NB4 (cell line): ENCODE measurements at places on chromosomes 4 and X.

GRCh38 chrX:148878371-148878770 is 378.0 kb downstream of the AFF2 start:
- no peak for DNase-seq

DNA sequence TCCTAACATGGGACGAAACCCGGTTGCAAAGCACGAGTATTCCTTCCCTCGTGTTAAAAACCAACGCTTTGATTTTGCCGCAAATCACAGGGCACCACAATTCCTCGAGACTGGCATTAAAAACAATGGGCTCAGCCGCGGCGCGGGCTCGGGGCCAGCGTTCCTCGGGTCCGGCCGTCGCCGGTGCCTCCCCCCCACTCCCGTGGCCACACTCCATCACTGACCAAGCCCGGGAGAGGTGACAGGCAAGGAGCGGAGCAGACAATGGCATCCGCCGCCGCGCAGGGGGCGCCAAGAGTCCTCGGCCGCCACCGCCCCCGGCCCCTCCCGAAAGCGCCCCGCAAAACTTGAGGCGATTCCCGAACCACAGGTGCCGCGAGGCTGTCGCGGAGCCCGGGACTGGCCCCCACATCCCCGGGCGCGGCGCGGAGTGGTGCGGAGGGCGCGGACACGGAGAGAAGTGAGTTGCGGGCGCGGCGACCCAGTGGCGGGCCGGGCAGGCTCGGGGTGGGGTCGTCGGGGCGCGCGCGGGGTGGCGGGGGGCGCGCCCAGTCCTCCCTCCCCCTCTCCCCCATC is 445 bp downstream of the AP1S2 start:
- DNase-seq, result peak; percentile 49

DNA sequence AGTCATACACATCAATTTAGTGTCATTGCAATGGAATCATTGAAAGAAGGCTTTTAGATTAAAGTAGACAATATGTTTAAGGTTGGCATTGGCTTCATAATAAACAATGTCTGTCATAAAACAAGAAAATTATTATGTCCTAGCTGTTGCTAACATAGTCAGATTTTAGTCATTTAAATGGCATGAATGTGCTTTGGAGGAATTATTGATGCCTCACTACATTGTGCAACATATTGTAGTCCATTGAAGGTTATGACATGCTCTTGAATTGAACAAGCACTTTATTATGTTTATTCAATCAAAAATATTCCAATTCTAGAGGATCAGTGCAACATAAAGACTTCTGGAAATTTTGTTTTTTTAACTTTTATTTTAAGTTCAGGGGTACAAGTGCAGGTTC is 489.8 kb upstream of the AMOT start:
- DNase-seq, result no peak

DNA sequence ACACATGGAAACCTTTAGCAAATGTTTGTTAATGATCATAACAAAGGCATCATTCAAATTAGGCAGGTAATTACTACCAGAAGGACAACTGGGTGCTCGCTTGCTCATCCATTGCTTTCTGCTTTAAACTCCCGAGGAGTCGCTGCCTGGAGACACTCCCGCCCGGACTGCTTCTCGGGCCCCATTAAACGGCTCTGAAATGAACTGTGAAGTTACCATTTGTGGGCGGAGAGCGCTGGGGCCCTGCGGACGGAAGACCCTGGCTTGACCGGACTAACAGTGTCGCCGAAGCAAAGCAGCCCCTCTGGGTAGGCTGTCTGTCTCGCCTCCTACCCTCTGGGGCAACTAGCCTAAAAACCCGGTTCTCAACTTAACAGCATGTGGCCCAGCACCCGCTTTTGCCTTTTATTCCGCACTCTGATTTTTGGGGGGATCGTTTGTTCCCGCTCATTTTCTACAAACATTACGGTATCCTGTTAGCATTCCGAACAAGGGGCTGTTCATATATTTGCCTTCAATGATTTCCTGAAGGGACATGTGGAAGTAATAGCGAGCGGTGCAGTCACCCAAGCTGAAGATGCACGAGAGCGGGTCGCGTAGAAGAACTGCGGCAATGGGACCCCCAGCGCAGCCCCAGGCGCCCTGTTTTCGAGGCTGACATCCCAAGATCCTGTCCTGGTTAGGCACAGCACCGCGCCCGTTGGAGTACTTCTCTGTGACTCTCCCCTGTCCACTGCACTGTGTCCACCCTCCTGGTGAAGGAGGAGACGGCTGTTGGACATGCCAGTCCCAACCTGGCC is 1.6 kb upstream of the PDGFRA start:
- no peak for DNase-seq

DNA sequence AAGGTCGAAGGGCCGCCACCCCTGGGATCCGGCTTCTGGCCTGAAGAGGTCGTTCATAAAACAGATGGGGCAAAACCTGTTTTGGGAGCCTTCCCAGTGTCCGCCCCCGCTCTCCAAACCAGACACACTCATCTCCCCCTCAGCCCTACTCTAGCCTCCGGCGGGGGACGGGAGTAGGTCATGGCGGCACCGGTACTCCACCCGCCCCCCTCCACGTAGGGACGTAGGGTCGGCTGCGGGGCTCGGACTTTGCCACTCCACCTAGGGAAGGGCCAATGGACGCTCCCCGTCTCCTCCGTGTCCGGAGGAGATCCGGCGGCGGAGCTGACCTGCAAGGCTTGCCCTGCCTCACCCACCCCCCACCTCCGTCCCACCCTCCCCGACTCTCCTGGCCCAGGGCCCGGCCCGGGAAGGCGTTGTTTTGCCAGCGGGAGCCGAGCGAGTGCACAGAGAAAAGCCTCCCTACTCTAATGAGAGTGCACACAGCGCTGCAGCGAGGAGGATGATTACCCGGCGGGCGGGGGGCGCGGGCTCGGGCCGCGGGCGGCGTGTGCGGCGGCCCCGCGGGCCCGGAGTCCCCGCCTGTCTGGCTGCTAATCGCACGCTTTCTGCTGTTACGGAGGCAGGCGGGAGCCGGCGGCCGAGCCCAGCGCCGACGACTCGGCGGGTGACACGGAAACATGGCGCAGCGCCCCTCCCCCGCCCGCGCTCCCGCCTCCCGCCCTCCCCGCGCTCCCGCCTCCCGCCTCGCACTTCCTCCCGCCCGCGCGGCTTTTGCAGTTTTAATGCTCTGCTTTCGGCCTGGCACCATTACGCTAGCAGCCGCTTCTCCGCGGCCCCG is 8.3 kb upstream of the BCOR start:
- DNase-seq, result peak; percentile 83

DNA sequence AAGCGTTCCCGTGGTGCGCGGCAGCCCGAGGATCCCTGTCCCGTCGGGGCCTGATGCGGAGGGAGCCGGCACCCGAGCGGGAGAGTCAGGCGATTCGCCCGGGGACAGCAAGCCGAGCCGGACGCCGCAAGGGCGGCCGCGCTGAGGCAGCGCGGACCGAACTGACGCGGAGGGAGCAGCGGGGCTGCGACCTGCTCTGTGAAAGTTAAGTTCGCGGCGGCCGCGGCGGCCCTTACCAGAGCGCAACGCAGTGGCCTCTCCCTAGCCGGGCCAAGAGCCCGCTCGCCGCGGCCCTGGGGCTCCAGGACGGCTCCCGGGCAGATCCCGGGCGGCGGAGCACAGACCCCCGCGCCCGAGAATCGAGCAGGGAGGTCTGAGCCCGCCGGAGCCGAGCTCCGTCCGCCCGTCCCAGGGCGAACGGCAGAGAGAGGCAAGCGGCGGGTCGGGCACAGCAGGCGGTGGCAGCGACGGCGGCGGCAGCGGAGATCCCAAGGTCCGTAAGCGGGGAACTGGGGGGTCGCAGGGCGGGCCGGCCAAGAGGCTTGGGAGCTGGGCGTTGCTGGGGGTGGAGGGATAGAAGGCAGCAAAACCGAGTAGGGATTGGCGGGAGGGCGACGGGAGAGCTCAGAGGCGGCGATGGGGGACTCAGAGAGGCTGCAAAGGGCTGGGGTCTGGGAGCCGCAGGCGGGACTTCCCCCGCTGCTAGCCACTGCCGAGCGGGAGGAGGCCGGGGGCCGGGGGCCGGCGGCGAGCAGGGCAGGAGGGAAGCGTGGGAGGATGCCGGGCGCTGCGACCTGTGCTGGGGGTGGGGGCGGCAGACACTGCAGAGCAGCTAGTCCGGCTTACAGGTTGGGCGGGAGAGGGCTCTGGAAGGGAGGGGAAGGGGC is 1.0 kb downstream of the GPR50 start:
- peak; percentile 11 for DNase-seq

DNA sequence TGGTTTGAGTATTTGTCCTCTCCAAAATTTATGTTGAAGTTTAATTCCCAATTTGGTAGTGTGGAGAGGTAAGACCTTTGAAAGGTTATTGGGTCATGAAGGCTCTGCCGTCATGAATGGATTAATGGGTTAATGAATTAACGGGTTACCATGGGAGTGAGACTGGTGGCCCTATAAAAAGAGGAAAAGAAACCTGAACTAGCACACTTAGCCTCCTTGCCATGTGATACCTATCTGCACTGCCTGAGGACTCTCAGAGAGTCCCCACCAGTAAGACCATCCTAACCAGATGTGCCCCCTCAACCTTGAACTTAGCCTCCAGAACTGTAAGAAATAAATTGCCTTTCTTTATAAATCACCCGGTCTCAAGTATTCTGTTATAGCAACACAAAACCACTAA is 39.3 kb downstream of the PAGE1 start:
- DNase-seq, result no peak

DNA sequence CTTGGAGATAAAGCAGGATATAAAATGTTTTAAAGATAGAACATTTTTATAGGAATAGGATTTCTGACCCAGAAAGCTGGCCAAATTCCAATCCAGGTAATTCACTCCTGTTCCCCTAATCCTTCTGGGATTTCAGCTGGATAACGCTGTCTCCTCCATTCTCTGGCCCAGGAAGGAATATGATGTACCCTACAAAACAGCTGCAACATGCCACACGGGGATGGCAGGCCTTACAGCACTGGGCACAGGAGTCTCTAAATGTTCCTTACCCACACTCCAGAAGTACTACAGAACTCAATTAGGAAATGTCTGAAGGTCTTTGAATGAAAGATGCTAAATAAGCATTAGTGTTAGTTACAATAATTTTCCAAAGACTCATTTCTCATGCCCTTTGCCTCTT is 15.8 kb downstream of the CAMK2D start:
- no peak for DNase-seq

DNA sequence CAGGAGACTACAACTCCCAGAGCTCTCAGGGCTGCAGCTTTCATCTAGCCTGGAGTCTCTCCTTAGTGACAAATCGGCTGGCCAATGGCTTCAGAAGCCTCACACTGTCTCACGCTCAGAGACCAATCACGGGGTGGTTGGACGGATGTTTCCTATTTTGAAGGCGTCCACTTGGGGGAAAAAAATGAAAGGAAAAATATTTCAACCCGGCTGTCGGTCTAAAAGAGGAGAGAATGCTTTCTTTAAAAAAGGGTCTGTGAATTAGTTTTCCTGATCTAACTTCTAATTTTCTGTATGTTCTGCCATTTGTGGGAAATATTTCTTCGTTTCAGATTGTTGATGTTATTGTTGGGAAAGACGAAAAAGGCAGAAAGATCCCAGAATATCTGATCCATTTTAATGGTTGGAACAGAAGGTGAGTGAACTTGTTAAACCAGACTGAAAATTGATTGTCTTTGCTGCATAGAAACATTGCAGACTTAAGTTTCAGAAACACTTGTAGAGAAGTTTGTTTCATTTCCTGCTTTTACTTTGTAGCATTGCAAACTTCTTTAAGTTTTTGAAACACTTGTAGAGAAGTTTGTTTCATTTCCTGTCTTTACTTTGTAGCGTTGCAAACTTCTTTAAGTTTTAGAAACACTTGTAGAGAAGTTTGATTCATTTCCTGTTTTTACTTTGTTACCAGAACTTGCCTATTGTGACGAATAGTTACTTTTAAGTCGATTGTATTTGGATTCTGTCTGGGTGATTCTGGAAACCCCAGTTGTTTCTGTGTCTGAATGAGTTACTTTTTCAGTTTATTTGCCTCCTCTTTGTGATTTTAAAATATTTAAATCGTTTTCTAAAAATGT is 1.6 kb downstream of the MSL3 start:
- DNase-seq, result peak; percentile 88

- no peak for DNase-seq
These were observed 115.9 kb downstream of the NSUN7 start for GRCh38 chr4:40865696-40866095.

DNA sequence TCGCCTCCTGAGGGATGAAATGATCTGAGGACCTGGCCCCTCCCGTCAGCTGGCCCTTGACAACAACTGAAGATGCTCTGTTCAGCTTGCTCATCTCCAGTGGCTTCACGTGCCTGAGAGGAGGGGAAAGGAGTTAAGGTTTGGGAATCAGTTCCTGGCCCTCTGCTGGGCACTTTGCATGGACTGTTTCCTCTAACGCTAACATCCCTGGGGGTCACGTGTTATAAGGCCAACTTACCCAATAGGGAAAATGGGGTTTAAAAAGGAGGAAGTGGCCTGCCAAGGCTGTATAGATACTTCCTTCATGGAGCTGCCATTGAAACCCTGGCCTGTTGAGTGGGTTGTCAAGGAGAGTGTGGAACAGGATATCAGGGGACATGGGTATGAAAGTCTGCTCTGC is 65.6 kb downstream of the OR13H1 start:
- DNase-seq, result peak; percentile 4

GRCh38 chr4:26792639-26793038 is 68.0 kb upstream of the STIM2 start:
- no peak for DNase-seq

DNA sequence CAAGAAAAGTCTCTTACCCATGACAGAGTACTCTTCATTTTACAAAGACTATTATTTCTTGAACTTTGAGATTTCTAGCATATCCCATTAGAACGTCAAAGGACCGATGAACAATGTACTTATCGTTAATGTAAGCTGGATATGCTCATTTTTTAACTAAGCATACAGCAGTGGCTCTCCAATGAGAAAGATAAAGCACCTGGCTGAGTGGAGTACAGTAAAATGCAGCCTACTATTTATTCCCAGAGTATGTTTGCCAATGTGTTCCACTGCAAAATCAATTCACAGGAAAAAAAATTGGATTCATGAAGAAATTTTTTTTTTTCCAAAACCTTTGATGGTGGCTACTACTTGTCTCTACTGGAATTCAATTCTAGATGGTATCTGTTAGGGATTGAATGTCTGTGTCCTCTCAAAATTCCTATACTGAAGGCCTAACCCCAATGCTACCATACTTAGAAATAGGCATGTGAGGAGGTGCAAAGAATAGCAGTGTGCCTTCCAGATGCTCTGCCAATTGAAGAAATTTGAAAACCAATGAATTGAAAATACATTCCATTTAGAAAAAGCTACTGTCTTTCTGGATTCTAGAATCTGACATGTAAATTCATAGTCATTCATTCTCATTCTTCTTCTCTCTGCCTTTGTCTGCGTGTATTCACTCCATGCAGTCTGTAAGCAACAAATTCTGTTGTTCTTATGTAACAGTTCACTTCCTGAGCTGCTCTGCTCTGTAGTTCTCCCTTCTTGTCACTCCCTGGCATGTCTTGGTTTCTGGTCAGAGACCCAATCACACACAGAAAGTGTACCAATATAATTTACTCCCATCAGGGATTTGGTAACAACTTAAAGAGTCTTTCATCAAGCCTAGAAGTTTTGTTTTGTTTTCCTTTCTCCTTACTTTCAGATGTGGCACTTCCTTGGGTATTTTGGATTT is 61.4 kb downstream of the PAPSS1 start:
- peak; percentile 62 for DNase-seq

- DNase-seq, result no peak
These were observed 9.1 kb upstream of the RNF4 start for GRCh38 chr4:2459589-2460349.

- no peak for DNase-seq
These were observed 789 bp upstream of the SRPX start for GRCh38 chrX:38221391-38221929.

GRCh38 chr4:159142241-159142640 is 39.4 kb downstream of the RAPGEF2 start:
- no peak for DNase-seq

- DNase-seq, result peak; percentile 12
These were observed 514.5 kb upstream of the FAM241A start for GRCh38 chr4:111630705-111631104.
